ENCODE measurements at places on chromosomes 7 and 10.
A peak's percentile ranks its signal among the peaks of the same experiment; 100 is the strongest.

DNA sequence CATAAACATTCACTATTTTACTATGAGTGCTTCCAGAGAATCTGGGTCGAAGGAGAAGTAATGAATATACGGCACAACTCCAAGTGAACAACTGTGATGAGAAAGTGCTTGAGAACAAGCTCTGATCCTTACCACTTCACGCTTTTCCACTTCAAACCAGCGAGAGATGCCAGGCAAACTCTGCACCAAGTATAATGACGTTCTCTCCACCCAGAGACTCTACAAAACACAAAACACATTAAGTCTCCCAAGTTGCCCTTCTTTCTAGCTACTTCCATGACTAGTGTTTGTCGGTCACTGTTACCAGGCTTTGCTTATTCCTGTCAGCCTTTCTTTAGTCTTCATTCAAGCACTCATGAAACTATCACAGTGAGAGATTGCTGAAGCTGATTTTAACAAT is 193.1 kb upstream of the IMMP2L start:
- no peak for DNase-seq

DNA sequence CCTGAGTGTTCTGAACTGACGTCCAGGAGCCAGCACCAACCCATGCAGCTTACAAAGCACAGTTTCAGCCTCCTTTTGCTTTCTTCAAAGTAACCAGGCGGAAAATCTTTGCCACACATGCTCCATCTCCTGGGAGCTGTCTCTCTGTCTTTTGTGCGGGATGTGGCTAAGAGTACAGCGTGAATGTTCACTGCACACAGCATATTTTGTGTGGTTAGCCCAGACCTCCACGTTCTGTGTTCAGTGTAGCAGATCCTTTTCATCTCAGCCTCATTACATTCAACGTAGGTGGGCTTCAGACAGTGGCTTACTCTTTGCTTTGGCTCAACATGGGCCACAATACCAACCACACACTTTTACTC is 200.8 kb downstream of the TNS3 start:
- no peak for DNase-seq

DNA sequence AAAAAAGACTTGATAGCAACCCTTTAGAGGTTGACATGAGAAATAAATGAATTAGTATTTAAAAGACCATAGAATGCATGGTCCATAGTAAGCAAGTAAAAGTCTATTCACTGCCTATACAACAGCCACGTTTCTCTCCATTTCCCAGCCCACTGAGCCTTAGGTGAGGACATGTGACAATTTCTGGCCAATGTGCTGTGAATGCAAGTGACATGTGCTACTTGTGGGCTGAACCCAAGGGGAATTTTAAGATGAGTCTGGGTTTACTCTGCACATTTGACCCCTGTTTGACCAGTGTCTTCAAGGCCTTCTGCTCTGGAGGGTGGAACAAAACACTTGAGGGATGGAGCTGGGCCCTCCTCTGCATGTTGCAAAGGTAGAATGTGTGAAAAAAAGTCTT is 384.4 kb upstream of the KLF6 start:
- no peak for DNase-seq

DNA sequence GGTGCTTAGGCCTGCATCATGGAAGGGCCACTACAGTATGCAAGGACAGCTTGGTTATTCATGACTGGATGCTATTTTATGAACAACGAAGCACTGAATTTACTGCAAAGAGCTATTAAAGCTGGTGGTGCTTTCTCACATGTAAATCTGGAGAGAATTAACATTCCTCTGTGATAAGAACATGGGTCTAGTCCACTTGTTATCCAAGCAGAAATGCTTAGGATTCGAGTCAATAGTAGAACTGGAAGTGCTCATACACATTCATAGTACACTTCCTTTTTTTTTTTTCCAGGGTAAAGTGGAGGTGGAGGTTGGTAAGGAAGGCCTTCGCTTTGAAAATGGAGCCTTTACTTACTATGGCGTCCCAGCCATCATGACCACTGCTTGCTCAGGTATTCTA is 35.0 kb downstream of the CNNM1 start:
- DNase-seq = no peak

- DNase-seq = no peak
These were observed 136.3 kb upstream of the GLI3 start for GRCh38 chr7:42373285-42373684.

DNA sequence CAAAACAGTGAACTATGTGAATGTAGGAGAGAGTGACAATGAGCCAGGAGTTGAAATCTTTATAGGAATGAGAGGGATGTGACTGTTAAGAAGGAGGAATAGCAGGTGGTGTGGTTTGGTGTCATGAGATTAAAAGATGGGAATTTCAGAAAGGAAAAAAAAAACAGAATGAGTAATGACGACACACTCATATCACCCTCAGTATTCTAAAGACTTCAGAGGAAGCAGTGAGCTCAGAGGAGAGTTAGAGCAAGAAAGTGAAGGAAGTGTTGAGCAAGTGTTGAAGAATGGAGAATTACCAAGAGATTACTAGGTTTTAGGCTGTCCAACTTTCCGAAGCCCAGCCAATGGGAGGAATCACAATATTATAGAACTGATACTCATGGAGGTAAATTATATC is 220.5 kb upstream of the HGF start:
- DNase-seq = peak; percentile 54

DNA sequence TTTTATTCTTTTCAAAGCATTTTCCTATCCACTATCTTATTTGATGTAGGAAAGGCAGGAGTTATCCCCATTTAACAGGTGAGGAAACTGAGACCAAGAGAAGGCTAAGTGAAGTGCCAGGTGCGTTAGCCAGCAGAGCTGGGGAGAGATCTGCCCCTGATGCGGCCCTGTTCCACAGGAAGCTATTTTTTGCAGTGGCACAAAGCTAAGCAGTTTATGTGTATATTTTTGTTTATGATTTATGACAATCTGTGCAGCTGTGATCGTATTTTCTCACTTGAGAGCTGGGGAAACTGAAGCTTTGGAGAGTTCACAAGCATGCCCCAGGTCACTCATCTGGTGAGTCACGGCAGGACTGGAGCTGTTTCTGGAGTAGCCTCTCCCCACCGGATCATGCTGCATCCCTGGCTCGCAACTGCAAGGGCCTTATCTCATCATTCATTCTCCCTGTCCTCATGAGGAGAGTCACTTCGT is 38.8 kb downstream of the SLC29A3 start:
- DNase-seq = no peak

DNA sequence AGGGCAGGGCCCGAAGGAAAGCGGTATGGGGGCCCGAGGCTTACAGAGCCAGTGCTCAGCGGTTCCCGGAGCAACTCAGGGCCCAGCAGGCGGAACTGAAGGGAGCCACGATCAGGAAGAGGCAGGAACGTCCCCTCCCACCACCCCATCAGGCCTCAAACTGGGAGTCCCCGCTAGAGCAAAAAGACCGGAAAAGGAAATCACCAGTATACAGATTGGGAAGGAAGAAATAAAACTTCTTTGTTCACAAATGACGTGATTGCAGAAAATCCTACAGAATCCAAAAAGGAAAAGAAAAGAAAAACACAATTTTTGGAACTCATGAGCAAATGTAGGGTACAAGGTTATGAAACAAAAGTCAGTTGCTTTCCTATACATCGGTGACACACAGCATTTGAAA is 21.6 kb upstream of the ZFAND2A start:
- DNase-seq = no peak

- DNase-seq = no peak
These were observed 7.8 kb downstream of the GPER1 start for GRCh38 chr7:1095621-1096155.

- DNase-seq = no peak
These were observed 12.9 kb downstream of the HTRA1 start for GRCh38 chr10:122474131-122474818.

Measured in epithelial cell of esophagus (primary cell).